Stimulated activated memory B cell treated with anti-CD40 and anti-IgM and Interleukin-4, amounts not matched to agents 10 μg/mL and 1 μg/mL and 100 μg/mL, for 72 hours (primary cell): ENCODE measurements at places on chromosomes 4 and X.

GRCh38 chr4:160510928-160511327 lies 1408.0 kb downstream of the RAPGEF2 start:
- ATAC-seq: no peak

DNA sequence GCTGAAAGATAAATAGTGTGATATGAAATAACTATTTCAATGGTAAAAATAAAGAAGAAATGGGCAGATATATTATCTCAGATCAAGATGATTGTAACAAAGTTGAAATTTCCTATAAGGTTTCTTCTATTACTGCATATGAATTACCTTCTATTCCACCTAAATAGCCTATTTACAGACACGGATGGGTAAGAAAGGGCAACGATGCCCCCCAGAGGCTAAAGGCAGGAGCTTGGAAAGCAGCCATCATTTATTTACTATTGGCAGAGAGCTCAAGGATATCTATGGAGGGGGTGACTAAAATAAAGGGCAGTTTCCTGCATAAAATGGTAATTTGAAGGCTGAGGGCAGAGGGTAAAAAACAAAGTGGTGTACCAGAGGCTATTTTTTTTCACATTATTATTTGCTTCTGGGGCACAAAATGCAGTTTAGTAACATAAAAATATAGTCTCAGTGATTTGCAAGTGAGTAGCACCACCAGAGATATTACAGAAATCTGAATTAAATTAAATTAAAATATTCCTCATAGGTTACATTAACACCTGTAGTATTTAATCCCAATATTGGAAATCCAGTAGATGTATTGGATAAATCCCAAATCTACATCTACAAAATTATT lies 123.1 kb downstream of the BTC start:
- ATAC-seq: peak; percentile 47

- ATAC-seq: no peak
Measured at GRCh38 chr4:164423819-164424218, 330.1 kb upstream of the SMIM31 start.

DNA sequence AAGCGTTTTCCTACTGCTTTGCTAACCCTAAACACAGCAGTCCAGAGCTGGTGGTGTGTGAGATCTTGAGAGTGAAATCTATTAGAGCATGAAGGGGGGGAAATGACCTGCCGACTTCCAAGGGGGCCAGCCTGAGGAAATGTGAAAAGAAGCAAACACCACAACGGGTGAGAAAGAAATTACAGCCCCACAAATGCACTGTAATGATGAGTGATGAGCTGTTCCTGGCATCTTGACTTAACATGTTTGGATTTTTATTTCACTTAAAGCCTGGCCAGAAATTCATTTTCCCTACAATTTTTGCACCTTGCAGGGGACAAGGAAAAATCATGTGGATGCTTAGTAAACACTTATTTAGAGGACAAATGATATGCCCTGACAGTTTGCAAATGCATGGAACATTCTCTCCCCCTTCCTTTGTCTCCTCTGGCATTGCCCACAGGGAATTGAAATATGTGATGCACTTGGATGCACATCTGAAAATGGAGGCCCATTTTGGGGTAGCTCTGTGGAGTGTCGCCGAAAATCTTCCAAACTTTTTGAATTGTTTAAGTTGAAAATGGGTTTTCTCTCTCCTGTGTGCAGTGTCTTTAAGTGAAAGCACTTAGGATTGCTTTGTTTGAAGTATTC lies 84.3 kb upstream of the TMEM150C start:
- no peak for ATAC-seq

DNA sequence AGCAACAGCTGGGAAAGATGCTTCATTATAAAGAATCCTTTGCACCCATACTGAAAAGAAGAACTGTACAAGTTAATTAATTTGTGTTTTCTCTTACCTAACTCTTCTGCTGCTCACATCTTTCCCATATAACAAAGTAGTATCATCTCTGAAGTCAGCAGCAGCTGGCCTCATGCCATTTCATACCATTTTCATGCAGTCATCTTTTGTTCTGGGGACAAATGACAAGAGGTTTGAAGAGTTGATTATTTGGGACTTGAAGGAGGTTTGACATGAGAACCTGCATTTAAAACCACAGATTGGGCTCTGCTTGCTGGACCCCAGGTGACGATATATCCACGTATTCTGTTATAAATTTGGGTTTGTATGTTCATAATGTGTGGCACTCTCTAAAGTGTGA lies 430.3 kb downstream of the SPRY1 start:
- no peak for ATAC-seq

DNA sequence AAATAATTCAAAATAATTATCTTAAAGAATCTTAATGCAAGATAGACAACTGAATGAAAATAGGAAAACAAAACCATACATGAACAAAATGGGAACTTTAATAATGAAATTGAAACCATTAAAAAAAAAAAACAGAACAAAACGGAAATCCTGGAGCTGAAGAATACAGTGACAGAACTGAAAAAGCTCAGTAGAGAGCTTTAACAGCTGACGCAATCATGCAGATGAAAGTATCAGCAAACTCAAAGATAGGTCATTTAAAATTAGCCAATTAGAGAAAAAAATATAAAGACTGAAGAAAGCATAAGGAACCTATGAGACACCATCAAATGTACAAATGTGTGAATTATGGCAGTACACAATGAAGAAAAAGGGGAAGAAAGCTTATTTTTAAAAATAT lies 18.8 kb downstream of the SLC25A31 start:
- no peak for ATAC-seq

GRCh38 chrX:16308773-16309172 lies 141.5 kb downstream of the MAGEB17 start:
- no peak for ATAC-seq

GRCh38 chr4:5979981-5980380 lies 38.2 kb downstream of the C4orf50 start:
- ATAC-seq: no peak

- no peak for ATAC-seq
Measured at GRCh38 chr4:179536694-179537093, 2094.5 kb upstream of the AGA start.

GRCh38 chr4:155724731-155725130 lies 34.1 kb upstream of the GUCY1B1 start:
- ATAC-seq: no peak

GRCh38 chrX:150152036-150152435 lies 211.1 kb upstream of the MAMLD1 start:
- ATAC-seq: no peak

GRCh38 chr4:101183221-101183620 lies 164.1 kb downstream of the PPP3CA start:
- no peak for ATAC-seq

DNA sequence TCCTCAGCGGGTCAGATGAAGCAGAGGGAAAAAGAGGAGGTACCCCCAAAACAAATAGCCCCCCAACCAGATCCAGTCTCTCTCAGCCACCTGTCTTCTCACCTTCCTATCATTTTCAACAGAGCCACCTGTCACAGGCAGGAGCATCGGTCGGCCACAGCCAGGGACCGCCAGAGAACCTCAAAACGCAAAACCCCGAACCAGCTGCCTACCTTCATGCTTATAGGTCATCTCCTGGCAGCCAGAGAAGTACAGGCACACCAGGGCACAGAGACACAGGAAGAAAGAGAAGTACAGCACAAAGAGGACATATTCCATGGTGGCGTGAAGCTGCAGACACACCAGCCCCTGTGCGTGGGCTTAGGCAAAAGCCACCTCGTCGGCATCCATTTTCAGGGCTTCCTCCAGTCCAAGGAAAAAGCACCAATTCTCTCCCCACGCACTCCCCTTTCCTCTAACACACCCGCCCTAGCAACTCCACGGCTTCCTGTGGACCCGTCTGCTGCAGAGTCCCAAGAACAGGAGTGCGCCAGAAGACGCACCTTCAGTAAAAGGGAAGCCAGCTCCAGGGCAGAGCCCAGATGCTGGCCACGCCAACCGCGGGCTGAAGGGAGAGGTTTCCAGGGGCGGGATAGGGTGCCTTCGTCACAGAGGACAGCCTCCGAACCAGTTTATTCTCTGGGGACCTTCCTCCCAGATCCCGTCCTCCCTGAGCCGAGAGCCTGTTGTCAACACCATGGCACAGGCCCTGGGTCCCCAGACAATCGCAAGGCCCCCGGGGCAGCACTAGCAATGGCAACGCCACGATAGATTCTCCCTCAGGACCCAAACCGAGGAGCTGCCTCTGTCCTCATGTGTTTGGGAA lies 51.8 kb upstream of the C4orf50 start:
- ATAC-seq: no peak

DNA sequence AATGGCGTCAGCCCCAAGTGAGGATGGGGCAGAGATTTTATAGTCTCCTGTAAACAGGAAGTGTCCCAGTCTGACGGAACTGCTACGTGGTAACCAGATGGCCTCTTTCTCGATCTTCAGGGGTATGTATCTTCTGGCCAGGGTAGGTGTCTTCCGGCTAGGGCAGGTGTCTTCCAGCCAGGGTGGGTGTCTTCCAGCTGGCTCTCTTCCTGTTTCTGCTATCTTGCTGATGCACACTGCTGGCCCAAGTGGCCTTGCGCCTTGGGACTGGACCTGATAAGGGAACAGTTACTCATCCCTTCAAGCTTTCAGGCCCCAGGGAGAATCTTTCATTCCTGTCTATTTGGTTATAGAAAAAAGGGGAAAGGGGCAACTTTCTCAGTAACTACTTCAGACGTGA lies 178.7 kb upstream of the MAGEE2 start:
- ATAC-seq: no peak

DNA sequence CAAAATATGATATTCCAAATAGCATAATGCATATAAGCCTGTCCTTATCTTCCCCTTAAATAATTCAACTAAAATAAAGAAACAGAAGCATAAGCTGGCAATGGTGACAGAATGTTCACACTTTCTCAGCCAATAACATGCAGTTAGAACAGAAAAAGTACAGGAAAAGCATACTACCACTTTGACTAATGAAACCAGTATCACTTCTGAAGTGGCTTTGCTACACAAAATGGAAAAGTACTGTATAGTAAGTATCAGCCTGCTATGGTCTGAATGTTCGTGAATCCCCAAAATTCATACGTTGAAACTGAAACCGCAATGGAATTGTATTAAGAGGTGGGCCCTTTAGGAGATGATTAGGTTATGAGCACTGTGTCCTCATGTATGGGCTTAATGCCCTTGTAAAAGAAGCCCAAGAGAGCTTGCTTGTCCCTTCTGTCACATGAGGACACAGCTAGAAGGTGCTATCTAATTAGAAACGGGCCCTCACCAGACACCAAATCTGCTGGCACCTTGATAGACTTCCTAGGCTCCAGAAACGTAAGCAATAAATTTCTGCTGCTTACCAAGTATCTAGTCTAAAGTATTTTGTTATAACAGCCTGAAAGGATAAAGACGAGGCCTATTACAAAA lies 102.6 kb downstream of the PRDM5 start:
- no peak for ATAC-seq

GRCh38 chr4:158644760-158645159 lies 26.9 kb downstream of the C4orf46 start:
- no peak for ATAC-seq

DNA sequence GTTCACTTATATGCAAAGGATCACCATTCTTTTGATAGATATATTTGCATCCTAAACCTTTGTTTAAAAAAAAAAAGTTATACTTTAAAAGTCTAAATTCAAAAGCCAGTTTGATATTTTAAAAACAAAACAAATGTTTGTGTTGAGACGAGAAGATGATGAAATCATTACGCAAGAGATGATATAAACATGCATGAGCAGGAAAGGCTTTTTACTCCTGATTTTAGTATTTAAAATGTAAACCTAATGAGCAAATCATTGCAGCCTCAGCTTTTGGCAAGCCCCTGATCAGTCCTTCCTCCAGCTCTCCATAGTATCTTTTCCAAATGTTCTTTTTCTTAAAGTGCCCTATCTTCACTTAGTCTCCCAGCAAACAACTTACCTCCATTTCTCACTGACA lies 115.6 kb downstream of the ARAP2 start:
- ATAC-seq: no peak

DNA sequence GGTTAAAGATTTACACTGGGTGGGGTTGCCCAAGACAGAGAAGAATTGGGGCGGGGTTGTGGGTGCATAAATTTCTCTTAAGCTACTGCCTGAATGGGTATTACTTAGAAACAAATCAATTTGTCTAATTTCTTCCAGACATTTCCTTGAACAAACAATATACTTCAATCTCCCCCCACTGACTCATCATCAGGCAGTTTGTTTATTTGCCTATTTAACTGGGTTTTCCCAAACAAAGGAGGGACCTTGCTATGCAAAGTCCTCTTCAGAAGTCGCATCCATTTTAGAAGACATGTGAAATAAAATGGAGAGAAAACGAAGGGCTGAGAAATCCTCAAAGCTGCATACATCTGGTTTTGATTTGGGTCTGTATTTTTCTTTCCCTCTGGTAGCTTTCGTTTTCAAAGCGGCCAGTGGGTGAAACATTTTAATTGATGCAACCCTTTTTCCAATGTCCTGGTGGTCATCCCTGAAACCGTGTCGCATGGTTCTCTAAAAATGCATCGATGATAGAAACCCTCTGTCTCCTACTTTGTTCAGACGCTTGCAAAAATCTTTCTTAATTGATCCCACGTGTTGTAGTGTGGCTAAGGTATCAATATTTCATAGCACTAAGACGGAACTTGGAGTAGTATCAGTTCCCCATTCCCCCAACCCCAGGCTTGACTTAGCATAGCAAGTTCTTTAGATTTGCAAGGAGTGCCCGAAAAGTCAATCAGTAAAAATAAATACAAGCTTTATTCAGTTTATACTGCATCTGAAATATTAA lies 115.1 kb upstream of the MXRA5 start:
- ATAC-seq: no peak

DNA sequence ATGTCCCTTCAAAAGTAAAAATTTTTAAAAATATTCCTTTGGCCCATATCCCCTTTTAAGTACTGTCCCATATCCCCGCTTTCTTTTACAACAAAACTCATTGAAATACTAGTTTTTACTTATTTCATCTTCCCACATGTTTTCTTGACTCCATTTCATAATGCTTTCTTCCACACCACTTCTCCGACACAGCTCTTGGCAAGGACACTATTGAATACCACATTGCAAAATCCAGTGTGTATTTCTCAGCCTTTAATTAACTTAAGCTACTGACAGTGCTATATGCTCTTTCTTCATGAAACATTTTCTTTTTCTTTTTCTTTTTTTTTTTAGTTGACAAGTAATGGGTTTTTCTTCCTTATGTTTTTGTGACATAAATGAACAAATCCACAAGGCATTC lies 28.8 kb downstream of the PRDM8 start:
- no peak for ATAC-seq

DNA sequence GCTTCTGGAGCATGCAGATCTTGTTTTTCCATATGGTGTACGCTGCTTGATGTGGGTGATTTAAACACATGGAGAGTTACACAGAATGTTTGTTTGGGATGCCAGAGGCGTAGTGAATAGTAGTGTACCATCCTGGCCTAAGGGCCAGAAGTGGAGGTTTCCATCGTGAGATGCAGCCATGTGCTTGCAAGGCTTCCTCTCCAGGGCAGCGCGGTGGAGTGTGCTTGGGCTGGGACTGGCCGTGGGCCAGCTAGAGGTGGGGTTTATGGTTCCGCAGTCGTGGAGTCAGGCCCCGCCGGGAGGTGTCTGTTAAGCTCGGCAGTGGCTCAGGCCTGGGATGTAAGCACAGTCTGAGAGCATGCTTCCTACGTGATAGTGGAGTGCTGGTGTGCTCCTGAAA lies 14.0 kb downstream of the STOX2 start:
- no peak for ATAC-seq
